Stimulated activated CD8-positive, alpha-beta memory T cell treated with anti-CD3 and anti-CD28 coated beads, Interleukin-15, amount 100 ng/mL, for 24 hours (primary cell): ENCODE measurements at places on chromosomes 6 and 20.

- no peak for DNase-seq
Measured at GRCh38 chr6:55918639-55919038, 43.2 kb upstream of the BMP5 start.

GRCh38 chr20:50488236-50488806 lies 21.9 kb upstream of the PTPN1 start:
- no peak for DNase-seq

DNA sequence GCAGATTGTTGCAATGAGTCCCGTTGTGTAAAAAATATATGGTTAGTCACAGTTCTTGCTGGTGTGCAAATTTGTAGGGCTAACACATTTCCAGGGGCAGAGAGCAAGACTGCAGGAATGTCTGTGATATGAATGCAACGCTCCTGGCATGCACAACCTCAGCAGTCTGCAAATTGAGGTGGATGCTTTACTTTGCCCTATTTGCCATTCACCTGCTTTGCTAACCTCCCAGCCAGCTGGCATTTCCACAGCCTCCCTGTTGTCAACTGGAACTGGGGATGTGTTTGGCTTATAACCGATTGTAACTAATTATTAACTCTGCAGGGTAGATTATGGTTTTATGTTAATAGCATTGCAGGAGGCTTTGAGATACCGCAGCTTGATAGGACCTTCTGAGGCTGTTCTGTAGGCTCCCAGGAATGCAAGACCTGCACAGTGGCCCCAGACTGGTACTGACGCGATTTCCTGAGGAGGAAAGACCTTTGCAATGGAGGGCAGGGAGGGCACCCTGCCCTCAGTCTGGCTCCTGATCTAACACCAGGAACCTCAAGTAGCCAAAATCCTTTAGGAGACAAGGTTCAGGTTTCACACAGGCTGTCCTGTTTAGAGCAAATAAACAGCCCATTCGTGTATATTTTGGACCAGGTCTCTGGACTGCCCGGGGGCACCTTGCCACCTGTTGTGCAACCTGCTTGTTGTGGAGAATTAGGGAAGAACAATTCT lies 53.4 kb downstream of the EDN1 start:
- no peak for DNase-seq

- no peak for DNase-seq
Measured at GRCh38 chr6:44036196-44036595, 91.1 kb downstream of the MRPL14 start.

- no peak for DNase-seq
Measured at GRCh38 chr6:31402324-31403282, 792 bp upstream of the MICA start.

GRCh38 chr6:89313006-89313405 lies 2.1 kb downstream of the GABRR2 start:
- DNase-seq = no peak

DNA sequence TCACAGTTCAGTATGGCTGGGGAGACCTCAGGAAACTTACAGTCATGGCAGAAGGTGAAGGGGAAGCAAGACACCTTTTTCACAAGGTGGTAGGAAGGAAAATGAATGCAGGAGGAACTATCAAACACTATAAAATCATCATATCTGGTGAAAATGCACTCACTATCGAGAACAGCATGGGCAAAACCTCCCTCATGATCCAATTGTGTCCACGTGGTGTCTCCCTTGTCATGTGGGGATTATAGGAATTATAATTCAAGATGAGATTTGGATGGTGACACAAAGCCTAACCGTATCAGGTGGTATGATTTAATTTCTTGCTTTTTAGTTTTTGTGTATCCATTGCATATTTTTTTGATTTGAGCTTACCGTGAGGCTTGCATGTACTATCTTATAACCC lies 133.2 kb upstream of the SYNCRIP start:
- DNase-seq = no peak

DNA sequence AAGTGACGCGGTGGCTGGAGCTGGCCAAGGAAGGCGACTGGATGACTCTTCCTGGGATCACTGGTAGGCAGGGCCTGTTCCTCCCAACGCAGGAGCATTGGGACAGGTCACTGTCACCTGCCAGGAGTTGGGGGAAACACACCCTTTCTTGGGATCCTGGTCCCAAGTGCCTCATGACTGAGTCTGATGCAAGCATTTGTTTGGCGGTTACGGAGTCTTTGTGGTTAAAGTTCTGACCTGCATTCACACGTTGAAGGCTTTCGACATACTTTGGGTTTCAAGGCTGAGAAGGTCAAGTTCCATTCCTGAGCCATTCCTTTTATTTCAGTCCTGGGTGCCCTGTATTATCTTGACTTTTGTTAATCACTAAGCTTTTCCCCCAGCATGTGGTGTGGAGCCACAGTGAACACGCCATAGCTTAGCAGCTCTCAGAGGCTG lies 6.0 kb downstream of the PNLDC1 start:
- DNase-seq = no peak

DNA sequence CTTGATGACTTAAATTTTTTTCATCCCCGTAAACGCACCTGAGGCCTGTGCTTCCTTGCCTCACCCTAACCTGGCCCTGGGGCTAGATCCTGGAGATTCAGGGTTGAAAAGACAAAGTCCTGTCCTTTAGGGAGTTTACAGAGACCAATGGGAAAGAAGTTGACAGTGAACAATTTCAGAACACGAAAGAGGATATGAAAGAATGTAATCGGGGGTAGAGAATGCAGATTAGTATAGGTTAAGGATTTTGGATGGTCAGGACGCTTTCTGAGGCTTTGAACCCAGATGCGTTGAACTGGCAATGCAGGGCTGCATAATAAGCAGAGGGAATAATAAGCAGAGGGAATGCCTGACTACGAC lies 1.7 kb upstream of the FBXO5 start:
- no peak for DNase-seq
